ENCODE measurements at places on chromosomes 3 and 15.

DNA sequence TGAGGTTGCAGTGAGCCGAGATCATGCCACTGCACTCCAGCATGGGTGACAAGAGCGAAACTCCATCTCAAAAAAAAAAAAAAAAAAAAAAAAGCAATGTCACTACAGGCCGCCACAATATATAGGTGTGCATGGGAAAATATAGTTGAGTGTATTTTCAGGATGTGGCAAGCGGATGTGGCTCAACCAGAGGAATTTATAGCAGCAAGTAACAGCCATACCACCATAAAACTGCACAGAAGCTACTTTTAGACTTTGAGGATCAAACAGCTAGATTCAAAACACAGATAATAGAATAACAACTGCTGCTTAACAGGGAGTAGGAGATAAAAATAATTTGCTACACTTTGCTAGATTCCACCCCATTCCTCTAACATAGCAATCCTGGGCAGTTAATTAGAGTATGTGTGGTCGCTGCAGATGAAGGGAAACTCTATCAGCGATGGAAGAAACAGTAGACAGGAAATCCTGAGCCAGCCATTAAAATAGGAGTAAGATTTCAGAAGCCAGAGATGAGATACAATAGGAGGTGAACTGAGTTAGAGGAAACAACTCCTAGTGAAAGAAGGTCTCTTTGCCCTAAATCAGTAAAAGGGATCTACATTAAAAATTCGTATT, 318.7 kb upstream of the STT3B start:
- peak; percentile 16 for ATAC-seq

- ATAC-seq: no peak
Observed at GRCh38 chr3:27095553-27096222, 273.5 kb downstream of the NEK10 start.

DNA sequence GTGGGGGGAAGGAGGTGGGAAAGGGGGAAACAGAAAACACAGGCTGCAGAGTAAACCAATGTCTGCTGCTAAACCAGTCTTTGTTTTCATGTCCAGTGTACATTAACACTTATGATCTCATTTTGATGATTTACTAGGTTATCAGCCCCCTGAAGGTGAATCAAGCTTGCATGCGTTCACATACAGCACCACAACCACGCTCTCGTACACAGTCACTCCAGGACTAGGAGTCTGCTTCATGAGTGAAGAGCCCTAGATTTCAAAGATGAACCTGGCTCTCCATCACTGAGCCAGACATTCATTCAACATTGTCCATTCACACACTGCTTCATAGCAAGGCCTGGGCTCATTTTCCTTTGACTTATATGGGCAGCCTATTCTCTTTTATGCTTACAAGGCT, 51.7 kb upstream of the TRIM59 start:
- ATAC-seq: no peak

DNA sequence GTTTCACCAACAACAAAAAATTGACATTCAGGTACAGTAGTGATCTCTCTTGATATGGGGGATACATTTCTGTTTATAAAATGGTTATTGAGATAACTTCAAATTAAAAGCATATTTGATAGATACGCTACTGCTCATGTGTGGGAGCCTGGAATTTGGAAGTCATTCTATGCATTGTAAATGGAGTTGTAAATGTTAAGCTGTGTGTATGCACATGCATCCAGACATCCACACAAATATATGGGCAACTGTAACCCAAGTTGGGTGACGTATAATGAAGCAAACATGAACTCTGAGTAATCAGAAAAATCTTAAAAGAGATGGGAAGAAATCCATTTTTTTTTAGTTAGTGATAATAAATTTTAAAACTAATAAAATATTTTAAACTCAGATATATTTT, 9.8 kb downstream of the KLHL24 start:
- ATAC-seq: no peak

- no peak for ATAC-seq
Observed at GRCh38 chr3:39869890-39870289, 60.5 kb downstream of the MYRIP start.

GRCh38 chr3:167148136-167148535, 232.0 kb downstream of the ZBBX start:
- ATAC-seq: no peak

DNA sequence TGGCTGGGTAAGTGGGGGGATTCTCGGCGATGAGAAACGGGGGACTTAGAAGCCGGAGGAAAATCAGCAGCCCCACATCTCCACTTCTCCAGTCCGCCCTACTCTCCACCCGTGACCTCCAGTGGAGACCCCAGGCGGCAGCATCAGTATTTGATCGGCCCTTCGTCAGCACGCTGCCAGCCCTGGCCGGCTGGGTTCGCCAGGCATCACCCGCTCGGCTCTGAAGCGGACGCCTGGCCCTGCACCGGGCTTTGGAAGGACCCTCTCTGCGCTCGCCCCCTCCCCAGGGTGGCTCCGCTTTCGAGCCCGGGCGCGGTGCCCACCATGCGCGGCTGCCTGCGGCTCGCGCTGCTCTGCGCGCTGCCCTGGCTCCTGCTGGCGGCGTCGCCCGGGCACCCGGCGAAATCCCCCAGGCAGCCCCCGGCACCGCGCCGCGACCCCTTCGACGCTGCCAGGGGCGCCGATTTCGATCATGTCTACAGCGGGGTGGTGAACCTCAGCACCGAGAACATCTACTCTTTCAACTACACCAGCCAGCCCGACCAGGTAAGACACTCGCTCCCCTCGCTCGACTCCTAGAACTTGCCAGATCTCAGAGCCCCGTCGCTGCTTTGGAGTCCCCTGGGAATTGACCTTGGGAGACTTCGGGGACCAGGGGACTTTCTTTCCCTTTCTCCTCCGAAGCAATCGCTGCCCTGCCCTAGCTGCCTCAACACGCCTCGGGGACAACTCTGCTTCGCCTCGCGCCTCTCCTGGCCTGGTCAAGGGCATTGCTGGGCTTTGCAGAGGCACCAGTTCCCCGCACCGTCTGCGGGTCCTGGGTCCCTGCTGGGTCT, 561 bp downstream of the SIDT1 start:
- peak; percentile 45 for ATAC-seq

GRCh38 chr3:192550356-192550755, 177.0 kb downstream of the FGF12 start:
- ATAC-seq: no peak

GRCh38 chr3:127459891-127460290, 130.6 kb downstream of the TPRA1 start:
- no peak for ATAC-seq

GRCh38 chr3:136938334-136938733, 19.4 kb upstream of the IL20RB start:
- ATAC-seq: peak; percentile 43

GRCh38 chr3:139505829-139506386, 29.6 kb upstream of the RBP2 start:
- ATAC-seq: no peak

DNA sequence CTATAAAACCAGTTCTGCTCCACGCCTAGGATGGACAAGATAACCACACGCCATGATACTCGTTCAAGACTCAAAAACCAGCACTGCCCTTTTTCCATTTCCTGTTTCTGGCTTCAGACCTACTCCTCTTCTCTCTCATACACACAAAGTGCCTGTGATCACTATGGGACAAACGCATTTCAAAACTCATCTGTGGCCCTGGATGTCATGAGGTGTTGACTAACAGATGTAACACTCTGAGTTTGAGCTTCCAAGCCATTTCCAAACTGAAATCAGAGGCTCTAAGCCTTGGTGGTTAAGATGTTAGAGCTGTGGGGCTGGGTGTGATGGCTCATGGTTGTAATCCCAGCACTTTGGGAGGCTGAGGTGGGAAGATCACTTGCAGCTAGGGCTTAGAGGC, 55.7 kb upstream of the LMOD3 start:
- ATAC-seq: peak; percentile 31

DNA sequence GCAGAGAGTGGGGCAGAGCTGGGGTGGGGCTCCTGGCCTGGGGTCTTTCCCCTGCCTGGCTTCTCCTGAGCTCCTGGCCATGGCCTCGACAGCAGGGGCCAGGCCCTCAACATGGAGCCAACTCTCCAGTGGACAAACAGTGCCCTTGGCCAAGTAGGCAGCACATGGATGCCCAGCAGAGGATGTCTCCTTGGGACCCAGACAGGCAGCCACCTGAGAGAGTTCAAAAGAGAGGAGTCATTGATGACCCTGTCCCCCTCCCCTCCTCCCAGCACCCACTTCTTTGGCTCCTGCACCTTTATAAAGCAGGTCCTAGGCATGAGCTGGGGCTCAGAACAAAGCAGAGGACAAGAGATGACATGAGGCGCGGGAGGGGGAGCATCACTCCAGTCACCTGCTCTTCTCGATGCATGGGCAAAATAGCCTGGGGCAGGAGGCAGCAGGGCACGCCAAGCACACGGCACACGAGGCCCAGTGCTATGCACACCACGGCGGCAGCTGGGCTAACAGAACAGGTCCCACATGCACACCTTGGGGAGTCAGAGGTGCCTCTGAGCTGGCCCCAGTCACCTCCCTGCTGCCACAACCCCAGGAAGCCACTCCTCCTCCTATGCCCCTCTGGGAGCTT, 27.4 kb downstream of the SHISA5 start:
- ATAC-seq: no peak

- ATAC-seq: no peak
Observed at GRCh38 chr15:65603559-65603958, 7.4 kb downstream of the INTS14 start.

- peak; percentile 57 for ATAC-seq
Observed at GRCh38 chr15:29090617-29091466, 178.8 kb downstream of the NSMCE3 start.

DNA sequence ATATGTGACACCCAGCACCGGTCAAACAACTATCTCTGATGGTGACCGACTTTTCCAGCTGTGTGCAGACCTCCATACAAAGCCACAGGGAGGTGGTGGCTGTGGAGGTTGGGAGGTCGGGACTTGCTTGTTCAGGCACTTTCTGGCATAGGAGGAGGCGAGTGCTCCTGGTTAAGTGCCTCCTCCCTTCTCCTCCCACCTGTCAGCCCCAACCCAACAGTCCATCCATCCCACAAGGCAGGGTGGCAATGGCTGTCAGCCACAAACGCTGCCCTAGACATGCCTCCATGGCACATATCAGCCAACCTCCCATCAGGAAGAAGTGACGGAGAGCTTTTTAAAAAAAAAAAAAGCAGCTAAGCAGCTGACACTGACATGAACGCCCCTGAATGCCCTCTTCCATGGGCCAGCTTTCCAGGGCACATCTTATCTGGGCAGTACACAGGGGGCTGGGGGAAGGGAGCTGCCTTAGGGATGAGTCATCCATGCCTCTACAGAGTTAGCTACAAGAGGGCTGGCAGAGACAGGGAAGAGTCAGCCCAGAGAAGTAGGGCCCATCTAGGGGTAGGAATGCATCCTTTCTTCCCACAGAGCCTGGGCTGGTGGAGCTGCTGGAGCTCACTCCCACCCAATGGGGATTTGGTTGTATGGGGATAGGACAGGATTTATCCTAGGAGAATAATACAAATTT, 41.2 kb downstream of the CCDC12 start:
- no peak for ATAC-seq

- no peak for ATAC-seq
Observed at GRCh38 chr3:28623106-28623505, 274.5 kb upstream of the AZI2 start.

DNA sequence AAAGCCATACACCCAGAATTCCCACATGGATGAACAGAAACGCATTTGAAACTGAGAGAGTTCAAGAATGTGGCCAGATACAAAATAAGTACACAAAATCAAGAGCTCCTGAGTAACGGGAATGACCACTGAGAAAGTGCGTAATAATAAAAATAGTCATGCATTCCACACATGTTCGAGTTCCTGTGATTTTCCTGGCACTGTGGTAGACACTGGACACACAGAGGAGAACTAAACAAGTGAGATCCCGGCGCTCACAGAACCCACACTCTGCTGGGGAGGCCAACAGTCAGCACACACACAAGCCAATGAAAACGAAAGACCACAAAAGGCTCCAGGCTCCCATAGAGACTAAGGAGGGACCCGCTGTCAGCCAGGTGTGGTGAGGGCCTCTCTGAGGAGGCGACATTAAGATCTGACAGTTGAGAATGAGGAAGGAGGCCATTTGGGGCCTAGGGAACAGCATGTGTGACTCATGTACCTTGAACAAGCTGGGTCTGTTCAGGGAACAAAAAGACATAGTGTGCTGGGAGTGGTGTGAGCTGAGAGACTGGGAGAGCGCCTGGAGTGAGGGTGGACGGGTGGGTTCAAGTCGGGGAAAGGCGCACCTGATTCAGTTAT, 5.1 kb downstream of the FAM107A start:
- no peak for ATAC-seq

DNA sequence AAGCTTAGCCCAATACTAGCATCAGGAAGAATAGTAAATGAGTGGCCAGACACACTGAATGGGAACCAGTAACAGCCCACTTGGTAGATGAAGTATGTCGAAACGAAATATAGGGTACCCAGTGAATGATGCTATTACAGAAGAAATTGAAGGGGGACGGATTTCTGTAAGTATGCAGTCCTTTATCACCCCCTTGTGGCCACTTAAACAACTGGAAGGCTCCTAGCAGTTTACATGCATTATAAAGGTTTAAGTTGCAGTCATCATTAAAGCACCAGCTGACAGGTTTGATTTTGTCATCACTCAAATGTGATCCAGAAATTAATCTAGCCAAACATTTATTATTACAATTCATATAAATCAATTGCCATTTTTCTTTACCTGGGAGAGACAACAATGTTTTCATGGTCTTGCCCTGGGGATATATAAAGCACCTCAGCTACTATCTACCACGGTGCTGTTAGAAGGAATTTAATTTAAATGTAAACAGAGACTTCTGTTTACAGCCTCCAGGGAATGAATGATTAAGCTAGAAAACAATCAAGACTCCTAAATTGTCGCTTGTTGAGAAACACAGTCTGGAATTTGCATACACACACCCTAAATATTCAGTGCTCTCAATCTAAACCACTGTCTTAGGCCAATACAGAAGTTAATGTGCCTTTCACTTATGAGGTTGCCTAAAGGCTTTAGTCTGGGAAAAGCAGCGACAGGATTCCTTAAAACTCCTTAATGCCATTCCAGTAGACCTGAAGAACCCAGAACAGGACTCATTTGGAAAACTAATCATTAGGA, 7.8 kb downstream of the EIF1B start:
- peak; percentile 78 for ATAC-seq

GRCh38 chr3:104005815-104006214, 1360.9 kb upstream of the ALCAM start:
- ATAC-seq: no peak

GRCh38 chr3:129065720-129066073, 5.1 kb downstream of the GP9 start:
- ATAC-seq: no peak

- no peak for ATAC-seq
Observed at GRCh38 chr3:32930161-32930560, 21.3 kb upstream of the CCR4 start.

- no peak for ATAC-seq
Observed at GRCh38 chr3:62376906-62377877, 3.8 kb upstream of the FEZF2 start.

DNA sequence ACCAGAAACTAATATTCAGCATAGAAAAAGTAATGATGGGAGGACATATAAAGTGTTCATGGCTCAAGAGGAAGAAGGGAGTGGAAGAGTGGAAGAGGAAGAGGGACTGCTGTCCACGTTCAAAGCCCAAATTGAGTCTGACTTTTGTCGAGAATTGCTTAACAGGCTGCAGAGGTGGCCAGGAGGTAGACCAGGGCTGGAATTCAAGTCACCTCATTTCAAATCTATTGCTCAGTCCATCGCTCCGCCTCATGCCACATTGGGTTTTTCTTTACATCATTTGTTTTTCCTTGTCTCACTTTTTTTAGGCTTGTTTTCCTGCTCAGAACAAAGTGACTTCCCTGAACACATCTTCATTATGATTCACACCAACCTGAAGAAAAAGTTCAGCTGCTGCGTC, 97.0 kb downstream of the RPL39L start:
- ATAC-seq: peak; percentile 15

GRCh38 chr3:150306906-150307305, 101.2 kb upstream of the TSC22D2 start:
- no peak for ATAC-seq

GRCh38 chr3:194399166-194399565, at the start of gene GP5:
GP5 (minus strand) TSS chr3:194399266; CDS start chr3:194398282, 984 bp downstream.
- ATAC-seq: no peak

All from activated T-helper 17 cell treated with anti-CD3 and anti-CD28 coated beads, Interleukin-2, amount 50 U/mL, for 72 hours (primary cell).